HL-60 (cell line): ENCODE measurements at places on chromosomes 3 and 15.

DNA sequence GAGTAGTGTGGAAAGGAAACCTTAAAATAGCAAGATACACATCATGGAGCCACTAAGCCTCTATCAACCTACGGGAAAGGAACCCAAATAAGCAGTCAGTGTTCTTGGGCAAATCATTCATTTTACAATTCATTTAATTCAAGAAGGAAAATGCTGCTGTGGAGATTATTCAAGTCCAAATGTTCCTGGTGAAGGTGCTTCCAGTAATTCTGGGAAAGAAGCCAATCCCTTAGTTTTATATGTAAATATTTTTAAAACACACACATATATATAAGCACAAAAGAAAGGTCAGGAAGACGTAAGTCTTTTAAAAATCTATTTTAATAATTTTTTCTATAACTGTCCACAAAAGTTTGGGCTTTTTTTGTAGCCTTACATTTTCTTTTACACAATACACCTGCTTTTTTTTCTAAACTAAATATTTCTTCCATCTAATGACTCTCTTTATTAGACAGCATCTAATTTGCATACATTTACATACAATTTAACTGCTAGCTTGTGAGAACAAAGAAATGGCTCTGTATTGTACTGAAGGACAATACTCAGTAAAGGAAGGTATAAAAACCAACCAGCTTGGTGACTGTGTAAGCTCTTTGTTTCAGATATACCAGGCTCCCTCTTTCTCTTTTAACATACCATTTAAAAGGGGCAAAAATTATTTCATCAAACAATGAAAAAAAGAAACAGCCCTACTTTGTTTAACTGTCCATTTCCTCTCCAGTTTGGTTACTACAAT is 269.5 kb downstream of the ZBTB20 start:
- no peak for DNase-seq

DNA sequence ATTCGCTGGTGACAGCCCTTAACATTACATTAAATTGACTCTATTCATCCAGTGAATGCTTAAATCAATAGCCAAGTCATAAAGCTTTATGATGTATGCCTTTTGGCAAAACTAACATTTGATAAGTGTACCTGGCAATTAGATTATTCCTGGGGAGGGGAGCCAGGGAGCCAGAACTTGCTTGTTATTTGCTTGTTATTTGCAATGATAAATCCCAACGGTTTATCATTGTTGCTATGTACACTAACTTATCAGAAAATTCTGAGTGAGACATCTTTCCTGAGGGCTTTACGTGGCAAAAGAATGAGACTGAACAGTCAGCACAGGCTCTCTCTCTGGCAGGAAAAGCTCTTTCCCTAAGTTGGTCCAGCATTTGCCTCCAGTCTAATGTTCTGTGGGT is 35.8 kb upstream of the FBN1 start:
- DNase-seq, result no peak

DNA sequence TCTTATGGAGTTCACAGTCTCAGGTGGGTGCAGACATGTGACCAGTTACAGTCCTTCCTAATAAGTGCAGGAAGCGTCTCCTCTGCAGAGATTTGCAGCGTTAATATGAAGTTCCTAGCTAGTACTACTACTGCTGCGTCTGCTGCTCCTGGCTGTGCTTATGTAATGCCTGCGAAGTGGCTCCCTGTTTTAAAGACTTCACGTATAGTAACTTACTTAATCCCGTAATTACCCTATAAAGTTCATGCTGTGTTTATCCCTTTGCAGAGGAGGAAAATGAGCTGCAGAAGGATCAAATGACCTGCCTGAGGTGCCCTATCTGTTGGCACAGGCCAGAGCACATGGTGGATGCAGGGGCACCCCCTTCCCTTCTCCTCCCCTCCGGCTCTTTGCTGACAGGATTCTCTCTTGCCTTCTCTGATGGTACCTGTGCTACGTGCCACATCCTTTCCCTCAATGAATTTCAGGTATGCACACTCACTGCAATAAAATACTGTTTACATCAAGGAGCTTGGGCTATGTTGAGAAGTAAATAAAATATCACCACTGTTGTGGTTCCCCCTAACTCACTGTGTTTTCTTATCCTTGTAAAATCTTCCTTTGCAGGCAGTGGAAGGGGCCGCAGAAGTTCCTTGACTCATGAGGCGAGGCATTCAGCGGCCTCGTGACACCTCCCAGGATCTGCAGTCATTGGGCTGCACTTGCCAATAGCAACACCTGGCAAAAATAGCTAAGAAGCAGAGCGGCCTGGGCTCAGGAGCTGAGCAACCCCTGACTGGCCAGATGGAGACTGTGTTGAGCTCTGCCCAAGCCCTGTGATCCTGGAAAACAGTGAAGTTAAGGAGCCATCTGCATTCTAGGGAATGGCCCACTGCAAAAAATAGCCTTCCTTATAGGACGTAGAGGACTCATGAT is 188.9 kb upstream of the ATP10A start:
- no peak for DNase-seq

DNA sequence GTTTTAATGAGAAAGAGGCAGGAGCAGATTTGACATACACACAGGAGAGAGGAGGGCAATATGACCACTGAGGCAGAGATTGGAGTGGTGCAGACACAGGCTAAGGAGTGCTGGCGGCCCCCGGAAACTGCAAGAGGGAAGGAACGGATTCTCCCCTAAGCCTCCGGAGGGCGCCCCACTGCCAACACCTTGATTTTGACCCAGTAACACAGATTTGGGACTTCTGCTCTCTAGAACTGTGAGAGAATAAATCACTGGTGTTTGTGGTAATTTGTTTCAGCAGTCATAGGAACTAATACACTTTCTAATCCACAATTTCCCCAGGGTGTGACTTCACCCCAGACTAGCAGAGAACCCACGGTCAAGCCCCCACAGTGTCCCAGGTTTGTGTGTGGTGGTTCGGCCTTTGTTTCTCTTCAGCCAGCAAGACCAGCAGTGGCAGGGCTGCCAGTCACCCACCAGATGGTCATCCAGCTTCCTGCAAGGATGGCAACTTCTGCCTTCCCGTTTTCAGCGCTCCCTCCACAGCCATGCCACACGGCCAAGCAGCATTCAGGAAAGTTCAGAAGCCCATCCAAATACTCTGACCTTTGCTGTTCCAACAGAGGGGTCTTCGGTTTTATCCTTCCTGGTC is 23.6 kb upstream of the TSPAN3 start:
- no peak for DNase-seq
